Stimulated activated memory B cell treated with anti-CD40 and anti-IgM and Interleukin-4, amounts not matched to agents 10 μg/mL and 1 μg/mL and 100 μg/mL, for 72 hours (primary cell): ENCODE measurements at places on chromosomes 1 and 21.

- no peak for ATAC-seq
Observed at GRCh38 chr1:92567211-92567868, 80.6 kb upstream of the GFI1 start.

- peak; percentile 5 for ATAC-seq
Observed at GRCh38 chr1:222454782-222455181, 93.1 kb downstream of the HHIPL2 start.

DNA sequence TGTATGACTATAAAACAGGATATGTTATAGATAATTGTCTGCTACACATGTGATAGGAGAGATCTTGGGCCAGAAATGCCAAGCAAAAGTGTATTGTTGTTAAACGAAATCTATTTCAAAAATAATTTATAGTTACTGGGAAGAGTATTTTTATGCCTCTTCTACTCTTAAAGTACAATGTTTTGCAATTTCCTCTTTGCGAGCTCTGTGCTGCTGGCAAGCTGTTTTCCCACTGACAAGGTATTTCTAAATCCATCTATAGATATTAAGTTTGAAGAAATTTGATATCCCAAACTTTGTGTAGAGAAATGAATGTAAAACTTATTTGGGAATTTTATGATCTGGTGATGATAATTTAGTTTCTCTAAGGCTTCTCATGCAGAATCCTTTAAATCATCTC, 63.3 kb upstream of the PTGFR start:
- no peak for ATAC-seq

- ATAC-seq = no peak
Observed at GRCh38 chr1:151819227-151819835, 12.3 kb downstream of the RORC start.

DNA sequence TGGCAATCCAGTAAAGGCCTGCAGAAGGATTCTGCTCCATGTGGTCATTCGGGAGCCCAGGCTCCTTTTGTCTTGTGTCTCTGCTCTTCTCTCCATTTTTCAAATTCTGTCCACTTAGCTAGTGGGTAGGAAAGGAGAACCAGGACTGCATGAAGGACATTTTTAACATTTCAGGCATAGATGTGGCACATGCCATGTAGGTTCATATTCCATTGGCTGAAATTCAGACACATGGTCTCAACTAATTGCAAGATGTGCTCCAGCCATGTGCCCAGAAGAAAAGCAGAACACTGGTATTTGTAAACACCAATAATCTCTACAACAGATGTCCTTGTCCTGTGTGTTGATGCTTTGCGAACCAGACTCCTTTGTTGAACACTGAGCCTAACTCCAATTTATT, 85.2 kb upstream of the WLS start:
- no peak for ATAC-seq

DNA sequence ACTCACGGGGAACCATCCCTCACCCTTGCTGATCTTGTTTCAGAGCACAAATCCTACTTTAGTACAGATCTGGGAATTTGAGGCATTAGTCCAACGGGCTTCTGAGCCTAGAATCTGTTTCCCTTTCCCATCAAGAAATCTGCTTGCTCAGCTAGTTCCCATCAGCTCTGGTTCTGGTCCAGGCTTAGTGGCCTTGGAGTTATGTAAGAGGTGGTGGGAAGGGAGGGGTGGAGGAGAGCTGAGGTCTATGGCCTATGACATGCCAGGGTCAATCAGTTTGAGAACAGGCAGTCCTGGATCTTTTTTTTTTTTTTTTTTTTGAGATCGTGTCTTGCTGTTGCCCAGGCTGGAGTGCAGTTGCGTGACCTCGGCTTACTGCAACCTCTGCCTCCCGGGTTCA, 4.1 kb downstream of the GSTM1 start:
- no peak for ATAC-seq
